AG08396 (cell line): ENCODE measurements at places on chromosomes 5 and 9.

DNA sequence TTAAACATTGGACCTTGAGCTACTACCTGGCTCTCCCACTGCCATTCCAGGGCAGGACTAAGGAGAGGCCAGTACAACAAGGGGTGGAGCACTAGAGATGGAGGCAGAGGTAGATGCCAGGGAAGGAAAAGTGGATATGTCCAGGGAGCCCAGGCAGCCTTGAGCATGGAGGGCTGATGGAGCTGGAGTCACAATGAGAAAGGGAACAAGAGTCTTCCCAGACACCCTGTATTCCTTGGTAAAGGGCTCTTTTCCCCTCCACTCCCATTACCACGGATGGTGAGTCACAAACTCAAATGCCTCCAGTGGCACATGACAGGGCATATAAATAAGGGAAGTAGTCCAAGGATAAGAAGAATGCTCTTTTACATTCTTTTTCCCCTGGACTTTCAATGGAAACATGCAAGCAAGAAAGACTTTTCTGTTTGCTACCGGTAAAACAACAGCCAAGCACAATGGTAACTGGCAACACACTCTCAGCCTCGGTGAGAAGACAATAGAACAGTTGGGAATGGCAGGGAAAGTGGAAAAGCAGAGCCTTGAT lies 16.7 kb downstream of the ERAP1 start:
- peak; percentile 35 for DNase-seq

DNA sequence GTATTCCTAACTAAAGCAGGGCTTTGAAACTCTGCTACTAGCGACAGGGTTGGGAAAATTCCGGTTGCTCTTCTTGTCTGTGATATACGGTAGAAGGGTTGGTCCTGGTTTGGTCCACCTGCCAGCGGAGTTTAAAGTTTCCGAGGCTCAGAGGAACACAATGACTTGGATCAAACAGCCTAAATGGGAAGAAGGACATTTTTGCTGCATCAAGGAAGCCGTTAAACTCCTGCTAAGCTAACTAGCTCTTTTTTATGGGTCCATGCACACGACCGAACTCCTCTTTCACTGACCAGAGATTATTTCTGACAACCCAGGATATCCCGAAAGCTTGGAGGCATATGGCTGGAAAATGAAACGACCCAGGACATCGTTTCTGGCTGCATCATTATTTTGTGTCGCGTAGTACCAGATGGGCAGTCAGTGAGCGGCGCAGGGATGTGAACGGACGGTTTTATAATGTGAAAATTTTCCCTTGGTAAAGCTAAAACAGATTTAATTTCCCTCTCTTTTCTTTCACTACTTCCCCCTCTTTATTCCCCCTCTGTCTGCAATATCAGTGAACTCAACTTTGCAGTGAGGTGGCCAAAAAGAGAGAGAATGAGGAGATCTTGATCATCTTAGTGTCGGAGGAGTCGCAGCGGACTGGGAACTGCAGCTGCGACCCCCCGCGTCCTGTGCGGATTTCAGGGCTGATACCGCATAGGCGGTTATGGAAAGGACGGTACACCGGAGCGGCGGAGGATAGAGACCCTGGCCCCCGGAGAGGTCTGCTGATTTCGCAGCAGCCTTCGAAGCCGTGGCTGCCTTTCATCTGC lies at the start of gene LURAP1L:
Gene LURAP1L (plus strand): TSS at position 160 of the 818 bp plus-strand sequence. CDS start 696 bp downstream, outside the sequence.
- DNase-seq = peak; percentile 60

DNA sequence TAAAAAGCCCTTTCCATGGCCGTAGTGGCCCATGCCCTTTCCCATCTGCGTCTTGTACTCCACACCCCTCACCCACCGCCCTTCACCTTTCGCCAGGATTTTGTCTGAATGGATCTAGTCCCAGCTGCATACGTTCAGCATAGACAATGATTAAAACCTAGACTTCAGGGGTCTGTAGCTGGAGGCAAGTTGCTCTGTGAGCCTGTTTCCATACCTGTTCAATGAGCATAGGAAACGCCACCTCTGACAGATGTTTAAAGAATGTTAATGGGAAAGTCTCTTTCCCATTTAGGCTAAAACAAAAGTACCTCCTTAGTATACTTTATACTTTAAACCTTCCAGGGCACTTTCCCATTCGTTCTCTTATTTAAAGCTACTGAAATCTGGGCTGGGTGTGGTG lies 105.7 kb downstream of the SPRY4 start:
- no peak for DNase-seq

GRCh38 chr5:98969400-98969799 lies 40.6 kb upstream of the CHD1 start:
- no peak for DNase-seq

- no peak for DNase-seq
Measured at GRCh38 chr5:13263701-13264100, 680.8 kb downstream of the DNAH5 start.

- no peak for DNase-seq
Measured at GRCh38 chr9:105089874-105090273, 154.6 kb upstream of the SLC44A1 start.

GRCh38 chr5:57824047-57824446 lies 341.4 kb upstream of the ACTBL2 start:
- DNase-seq = peak; percentile 27

DNA sequence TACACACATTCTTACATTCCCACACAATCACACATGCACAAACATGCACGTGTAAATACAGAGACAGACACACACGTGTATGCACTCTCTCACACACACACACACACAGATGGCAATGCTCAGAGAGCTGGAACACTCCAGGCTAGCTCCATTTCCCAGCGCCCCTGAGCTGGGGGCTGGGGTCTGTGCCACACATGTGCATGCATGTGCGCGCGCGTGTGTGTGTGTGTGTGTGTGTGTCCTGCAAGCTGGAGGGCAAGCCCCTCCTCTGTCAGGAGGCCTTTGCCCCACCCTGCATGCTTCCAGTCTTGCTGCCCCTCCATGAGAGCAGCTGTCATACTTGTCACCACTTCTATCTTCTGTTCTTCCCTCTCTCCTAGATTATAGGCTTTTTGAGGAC lies 16.6 kb upstream of the S1PR3 start:
- DNase-seq = no peak

- DNase-seq = no peak
Measured at GRCh38 chr5:150313501-150313900, 10.8 kb upstream of the ARSI start.

- peak; percentile 81 for DNase-seq
Measured at GRCh38 chr9:111482694-111483438, 1.3 kb downstream of the ECPAS start.

DNA sequence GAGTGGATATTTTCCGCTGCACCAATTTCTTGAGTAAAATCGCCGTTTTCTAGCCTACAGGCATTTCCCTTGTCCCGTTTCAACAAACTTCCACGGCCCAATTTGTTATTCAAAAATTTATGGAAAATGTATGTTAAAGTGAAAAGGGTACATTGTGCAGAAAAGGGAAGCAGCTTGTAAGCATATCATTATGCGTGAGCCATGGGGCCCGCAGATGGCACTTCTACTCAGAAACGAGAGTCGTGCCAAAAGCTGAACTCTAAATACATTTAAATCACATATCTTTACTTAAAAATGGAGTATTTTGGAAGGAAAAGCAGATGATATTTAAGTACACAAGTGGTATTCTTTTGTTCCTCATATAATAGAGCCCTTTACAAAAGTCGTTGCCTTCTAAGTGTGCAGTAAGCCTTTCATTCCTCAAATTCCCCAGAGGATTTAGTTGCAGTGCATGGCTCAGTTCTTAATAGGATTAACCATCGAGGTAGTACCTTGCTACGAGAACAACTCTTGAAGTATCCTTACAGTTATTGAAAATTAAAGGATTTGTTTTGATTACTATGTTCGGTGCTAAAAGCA lies 1227.2 kb upstream of the WWC1 start:
- DNase-seq = no peak

DNA sequence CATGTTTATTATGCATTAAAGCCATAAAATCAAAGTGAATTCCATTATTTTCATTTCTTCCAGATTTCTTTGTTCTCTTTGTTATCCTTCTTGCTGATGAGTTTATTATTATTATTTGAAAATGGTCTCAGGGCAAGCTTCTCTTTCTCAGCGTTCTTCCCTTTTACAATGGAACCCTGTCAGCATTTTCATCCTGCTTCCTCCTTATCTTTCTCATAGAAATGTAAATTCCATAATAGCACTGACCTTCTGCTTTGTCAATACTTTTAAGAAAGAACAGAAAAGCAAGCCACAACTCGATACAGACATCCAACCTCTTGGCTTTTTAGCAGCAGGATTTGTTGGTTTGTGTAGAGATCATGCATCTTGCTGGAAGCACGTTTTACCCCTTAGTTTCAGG lies 114.0 kb upstream of the BASP1 start:
- no peak for DNase-seq

GRCh38 chr5:20601678-20602100 lies 613.7 kb upstream of the CDH18 start:
- no peak for DNase-seq
